ENCODE measurements at places on chromosomes 3 and 15.

DNA sequence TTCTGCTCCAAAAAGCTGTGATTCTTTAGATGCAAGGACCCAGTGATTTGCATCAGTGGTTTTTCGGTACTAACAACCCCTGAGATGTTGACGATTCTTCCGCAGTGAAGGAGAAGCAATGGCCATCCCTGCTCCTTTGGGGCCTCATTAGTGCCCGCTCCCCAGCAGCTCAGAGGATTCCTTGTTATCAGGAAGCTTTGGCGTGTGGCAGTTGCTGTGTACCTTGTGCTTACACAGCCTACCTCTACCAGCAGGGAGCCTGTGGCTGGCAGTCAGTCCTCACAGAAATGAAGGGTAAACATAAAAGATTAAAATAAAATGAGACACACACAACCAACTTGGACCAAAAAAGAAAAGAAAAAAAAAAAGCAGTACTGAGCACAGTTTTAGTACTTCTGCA is 55.2 kb downstream of the CNTN3 start:
- no peak for DNase-seq

GRCh38 chr3:98564282-98565005 is 29.0 kb downstream of the CPOX start:
- DNase-seq = no peak

DNA sequence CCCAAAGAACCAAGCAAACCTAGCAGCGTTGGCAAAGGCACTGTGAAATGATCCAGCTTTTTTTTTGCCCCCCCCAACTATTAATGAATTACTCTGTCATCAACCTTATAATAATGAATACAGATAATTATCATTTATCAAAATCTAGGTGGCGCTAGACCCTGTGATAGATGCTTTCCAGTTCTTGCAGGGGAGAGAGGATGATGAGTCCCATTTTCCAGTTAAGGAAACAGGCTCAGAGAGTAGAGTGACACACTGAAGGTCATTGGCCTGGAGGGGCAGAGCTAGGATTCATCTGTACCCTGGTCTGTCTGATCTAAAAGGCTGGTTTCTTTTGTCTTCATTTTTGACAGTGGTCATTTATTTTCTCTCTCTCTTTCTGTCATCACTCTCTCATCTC is 5.0 kb downstream of the ACOX2 start:
- no peak for DNase-seq

DNA sequence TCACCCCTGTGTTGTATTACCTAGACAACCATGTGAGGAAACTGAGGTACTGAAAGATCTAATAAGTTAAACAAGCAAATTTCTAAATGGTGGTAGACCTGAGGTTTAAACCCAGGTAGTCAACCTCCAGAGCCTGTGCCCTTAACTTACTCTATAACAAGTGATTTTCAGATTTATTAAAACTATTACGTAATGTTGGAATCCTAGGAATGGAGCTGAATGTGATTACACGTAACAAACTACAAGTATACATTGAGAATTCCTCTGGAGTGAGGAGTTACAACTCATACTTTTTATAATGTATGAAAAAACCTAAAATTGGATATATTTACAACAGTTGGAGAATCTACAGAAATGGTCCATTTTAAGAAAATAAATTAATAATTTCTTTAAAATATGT is 18.0 kb downstream of the FAM98B start:
- no peak for DNase-seq

DNA sequence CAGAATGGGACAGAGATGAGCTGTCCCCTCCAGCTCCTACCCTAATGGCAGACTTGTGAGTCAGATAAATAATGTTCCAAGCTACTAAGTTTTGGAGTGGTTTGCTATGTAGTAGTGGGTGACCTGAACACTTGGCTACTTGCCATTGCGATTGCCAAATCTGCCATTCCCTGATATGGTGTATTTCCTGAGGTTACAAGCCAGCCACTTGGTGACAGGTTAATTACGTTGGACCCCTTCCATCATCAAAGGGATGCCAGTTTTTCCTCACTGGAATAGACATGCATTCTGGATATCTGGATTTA is 33.6 kb downstream of the MORF4L1 start:
- no peak for DNase-seq

DNA sequence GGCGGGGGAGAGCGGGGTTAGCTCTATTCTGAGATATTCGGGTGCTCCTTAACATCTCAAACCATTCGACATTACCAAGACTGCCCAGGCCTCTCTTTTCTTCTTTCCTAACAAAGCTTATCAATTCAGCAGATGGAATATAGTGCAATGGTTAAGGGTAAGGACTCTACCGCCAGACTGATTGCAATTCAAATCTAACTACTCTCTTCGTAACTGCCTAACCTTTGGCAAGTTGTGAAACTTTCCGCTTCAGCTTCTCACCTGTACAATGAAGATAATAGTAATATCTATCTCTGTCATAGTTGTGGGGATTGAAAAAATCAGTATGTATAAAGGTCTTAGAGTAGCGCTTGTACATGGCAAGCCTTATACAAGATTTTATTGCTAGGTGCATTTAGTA is 972 bp downstream of the UBA5 start:
- DNase-seq = no peak

DNA sequence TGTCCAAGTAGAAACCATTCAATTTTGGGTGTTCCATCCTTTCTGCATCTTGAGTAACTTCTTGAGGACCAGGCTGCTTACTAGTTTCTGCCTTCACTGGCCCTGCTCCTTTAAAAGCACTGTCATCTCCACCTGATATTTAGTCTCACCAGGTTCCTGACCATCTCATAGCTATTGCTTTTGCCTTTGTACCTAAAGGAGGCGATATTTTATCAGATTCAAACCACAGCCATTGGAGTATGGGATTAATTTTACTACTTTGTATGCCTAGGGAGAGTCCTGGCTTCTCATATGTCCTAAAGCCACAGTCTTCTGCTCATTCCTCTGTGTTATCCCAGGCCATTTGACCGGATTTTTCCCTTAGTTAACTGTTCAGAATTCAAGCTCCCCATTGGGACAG is 51.8 kb upstream of the RFX7 start:
- DNase-seq = no peak

DNA sequence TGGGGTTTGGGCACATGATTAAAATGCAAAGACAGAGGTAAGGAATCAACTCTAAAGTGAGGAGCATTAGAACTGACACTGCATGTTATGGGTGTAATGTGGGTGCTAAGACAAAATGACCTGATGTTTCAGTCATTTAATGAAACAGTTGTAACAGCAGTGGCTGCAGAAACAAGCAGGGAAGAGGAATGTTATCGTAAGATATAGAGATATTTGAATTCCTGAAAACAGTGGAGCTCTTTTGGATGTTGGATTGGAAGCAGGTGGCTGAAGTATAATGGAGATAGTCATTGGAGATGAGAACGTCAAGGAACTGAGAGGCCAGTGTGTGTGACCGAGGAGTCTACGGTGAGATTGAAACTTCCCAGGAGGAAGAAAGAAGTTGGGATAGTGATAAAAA is 1065.2 kb downstream of the ZPLD1 start:
- no peak for DNase-seq

GRCh38 chr3:141680620-141681389 is 57.3 kb upstream of the RNF7 start:
- no peak for DNase-seq

GRCh38 chr3:14852717-14853116 is 34.0 kb downstream of the FGD5 start:
- no peak for DNase-seq

DNA sequence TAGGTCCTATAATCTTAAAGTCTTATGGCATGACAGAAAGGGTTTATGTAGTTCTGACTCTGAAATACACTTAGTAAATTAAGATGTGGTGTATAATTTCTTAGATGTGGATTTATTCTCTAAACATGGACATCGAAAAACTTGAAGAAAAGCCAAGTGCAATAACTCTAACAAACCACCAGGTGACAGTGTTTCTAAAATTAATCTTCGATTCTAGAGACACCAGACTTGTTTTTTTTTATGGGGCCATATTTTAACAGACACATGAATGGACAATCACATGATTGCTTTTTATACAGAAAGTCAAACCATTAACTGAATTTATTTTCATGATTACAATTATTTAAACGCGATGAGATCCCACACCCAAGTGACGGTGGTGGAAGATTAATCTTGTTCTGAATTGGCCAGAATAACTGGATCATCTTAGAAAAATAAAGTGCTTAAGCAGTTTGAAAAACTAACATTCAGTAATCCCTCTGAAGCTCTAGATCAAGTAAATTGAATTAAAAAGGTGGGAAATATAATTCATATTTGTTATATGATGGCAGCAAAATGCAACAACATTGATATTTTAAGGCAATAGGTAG is 305.1 kb downstream of the LSAMP start:
- DNase-seq = no peak

DNA sequence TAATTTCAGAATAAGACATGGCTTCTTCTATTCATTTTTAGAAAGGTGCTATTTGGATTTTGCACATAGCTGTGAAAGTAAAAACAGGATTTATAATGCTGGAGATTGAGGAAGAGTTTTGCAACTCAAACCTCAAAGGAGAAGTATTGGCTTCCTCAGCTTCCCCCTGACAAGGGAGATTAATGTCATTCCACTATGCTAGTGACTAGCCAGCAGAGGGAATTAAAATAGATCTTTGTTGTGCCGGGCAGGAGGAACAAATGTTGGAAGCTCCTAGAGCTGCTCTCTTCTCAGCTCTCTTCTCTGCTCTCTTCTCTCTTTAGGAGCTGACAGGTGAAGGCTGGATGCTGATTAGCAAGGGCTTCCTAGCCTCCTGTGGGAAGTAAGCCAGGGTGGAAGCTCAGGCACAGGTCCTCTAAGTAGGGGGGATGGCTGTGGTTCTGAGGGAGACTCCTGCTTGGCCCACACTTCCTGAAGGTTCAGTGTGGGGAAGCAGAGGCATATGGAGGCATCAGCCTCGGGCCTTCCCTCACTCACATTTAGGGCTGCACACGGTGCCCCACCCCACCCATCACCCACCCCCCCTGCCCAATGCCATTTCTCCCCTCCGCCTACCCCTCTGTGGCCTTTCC is 29.6 kb downstream of the CX3CR1 start:
- no peak for DNase-seq

Measured in dorsolateral prefrontal cortex (tissue), 122 donors.